ENCODE measurements at places on chromosomes 1 and 21.

- no peak for DNase-seq
Observed at GRCh38 chr1:17338706-17339493, 30.9 kb downstream of the PADI4 start.

GRCh38 chr21:42582787-42583476, 69.3 kb downstream of the SLC37A1 start:
- DNase-seq: no peak

DNA sequence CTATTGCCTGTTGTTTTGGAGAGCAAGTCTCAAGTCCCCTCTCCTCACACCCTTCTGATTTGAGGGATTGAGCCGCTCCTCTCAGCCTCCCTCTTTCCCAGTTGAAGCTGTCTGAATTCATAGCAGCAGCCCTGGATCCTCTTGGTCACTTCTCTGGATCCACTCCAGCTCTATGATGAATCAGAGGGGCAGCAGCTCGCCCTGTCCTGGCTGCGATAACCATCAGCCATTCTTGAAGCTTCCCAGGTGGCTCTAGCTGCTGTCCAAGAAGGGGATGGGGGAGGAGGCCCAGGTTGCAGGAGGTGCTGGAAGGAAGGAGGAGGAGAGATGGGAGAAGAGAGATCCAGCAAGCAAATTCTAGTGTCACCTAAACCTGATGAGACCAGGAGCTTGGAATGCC, 31.3 kb downstream of the WNT4 start:
- no peak for DNase-seq

DNA sequence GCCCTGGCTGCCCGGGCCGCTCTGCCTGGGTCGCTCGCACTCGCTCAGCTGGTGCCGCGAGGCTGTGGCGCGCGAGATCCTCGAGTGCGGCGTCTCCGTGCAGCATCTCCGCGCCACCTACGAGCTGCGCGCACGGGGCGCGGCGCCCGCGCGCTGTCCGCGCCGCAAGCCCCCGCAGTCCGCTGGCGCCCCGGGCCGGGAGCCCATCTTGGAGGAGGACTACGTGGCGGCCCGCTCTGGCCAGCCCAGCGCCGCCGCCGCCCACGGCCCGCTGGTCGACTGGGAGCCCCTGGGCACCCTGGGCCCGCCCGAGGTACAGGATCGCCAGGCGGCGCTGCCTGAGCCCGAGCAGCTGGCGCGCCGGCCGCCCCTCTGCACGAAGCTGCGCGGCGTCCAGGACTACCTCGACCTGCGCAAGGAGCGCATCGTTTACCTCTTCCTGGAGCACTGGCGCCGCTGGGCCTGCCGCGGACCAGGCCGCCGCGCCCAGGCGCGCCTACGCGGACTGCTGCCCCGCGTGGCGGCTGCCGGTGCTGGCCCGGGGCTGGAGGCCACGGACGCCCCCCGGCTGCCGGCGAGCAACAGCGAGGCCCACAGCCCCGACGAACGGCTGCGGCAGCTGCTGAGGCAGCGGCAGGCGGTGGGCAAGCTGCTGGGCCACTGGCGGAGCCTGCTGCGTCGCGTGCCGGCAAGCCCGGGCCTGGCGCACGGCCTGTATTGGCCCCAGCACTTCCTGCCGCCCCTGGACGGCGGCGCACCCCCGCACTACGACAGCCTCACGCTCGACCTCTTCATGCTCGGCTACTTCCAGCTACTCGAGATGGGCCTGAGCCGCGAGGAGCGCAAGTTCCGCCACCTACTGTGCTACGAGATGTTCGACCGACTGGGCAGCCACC, 10.9 kb downstream of the TNFRSF25 start:
- no peak for DNase-seq

- DNase-seq: no peak
Observed at GRCh38 chr1:8639148-8639547, 178.3 kb downstream of the RERE start.

- no peak for DNase-seq
Observed at GRCh38 chr1:84750110-84750730, 60.0 kb upstream of the SSX2IP start.

DNA sequence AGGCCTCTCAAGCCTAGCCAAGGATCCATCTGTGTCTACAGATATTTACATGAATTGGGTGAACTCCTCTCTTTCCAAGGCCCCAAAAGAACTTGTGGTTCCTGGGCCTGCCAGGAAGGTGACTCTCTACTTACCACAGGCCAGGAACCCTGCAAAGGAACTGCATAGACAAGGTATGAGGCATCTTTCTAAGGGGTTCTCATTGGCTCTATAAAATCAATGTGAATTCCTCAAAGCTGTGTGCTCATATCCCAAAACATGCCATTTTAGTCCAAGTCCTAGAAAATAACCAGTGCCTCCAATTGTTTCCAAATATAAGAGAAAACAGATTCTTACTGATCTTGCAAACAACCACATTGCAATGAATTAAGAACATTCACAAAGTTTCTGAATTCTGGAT, 39.9 kb upstream of the RGL1 start:
- no peak for DNase-seq

GRCh38 chr1:65527190-65527589, 106.7 kb downstream of the LEPR start:
- no peak for DNase-seq

DNA sequence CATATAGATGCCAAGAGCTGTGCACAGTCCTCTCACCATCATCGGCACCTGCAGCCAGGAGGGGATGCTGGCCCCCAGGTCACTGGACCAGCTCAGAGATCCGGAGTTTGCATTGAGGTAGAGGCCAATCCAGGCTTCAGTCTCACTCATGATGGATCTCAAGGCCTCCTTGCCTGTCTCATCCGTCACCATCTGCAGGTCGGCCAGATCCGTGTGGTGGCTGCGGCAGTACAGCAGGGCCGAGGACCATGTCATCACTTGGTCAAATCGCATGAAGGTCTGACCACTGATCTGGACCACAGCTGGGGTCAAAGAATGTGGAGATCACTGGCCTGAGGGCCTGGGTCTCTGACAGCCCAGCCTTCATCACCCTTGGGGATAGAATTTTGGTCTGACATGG, 6.6 kb downstream of the CLEC20A start:
- DNase-seq: no peak

DNA sequence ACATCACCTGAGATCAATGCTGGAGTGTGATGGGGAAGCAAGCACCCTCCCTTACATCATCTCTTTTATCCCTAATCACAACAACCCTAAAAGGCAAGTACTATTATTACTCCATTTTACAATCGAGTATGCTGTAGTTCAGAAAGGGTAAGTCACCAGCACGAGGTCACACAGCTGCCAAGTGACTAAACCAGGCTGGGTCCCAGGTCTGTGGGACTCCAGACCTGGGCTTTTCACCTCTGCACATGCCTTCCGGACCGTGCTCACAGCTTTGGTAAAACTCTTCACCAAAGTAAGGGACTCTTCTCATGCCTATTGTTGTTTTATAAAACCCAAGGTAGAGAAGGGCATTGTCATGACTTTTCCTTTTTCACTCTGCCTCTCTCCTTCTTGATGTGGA, 130.9 kb downstream of the DMRTB1 start:
- no peak for DNase-seq

- no peak for DNase-seq
Observed at GRCh38 chr1:17004466-17005364, 7.0 kb downstream of the ATP13A2 start.

DNA sequence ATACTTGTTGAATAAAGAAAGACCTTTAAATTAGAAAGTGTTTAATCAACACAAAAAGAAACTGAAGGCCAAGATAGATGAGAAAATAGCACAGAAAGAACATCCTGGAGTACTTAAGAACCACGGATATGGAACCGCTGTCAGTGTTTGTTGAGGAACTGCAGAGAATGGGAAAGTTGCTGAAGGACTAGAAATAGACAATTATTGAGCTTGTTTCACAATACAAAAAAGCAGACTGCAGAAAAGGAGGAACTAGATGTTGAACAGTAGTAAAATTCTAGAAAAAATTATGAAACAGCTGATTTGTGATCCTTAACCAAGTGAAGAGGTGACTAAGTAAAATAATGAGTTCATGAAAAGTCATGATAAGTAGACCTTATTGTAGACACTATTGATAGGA, 29.7 kb downstream of the MYSM1 start:
- no peak for DNase-seq

DNA sequence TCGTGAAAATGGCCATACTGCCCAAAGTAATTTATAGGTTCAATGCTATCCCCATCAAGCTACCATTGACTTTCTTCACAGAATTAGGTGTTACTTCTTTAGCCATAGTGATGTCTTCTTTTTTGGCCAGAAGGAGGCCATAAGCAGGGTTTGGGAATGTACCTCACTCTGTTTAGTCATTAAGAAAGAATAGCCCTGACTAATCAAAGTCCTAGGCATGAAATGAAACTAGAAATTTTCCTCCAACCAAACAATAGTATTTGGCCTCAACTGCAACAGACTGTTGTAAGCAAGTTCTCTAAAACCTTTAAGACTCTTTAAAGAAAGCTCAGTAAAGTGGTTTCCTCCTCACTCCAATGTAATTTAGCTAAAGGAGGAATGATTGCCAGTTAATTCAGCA, 163.9 kb downstream of the AKT3 start:
- no peak for DNase-seq

DNA sequence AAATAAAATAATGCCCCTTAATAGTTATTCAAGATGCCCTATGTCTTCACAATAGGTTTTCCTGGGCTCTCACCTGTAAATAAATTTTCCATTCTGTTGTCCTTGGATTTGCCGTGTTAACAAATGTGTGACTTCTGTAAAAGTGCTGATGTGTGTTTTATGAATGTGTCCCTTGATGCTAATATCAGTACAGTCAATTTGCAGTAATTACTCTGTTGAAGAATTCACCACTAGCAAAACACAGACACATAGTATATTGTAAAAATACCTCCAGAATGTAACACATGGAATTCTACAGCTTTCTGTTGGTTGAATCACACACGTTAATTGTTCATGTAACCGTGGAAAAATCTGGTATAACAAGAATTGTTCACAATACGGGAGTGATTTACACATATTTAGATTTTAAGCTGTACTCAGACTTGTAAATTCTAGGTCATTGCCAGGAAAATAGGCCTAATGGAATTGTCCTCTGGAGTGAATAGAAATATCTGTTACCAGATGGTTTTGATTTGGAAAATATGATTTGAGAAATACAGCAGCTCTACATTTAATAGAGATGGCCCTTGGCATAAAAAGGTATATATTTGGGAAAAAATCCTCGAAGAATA, 36.7 kb upstream of the KCNK2 start:
- DNase-seq: no peak

GRCh38 chr21:46029186-46029924, 47.8 kb downstream of the COL6A1 start:
- DNase-seq: no peak

- no peak for DNase-seq
Observed at GRCh38 chr1:76868916-76869315, 1.6 kb downstream of the ST6GALNAC5 start.

- DNase-seq: no peak
Observed at GRCh38 chr1:40662151-40662550, 3.3 kb downstream of the RIMS3 start.

DNA sequence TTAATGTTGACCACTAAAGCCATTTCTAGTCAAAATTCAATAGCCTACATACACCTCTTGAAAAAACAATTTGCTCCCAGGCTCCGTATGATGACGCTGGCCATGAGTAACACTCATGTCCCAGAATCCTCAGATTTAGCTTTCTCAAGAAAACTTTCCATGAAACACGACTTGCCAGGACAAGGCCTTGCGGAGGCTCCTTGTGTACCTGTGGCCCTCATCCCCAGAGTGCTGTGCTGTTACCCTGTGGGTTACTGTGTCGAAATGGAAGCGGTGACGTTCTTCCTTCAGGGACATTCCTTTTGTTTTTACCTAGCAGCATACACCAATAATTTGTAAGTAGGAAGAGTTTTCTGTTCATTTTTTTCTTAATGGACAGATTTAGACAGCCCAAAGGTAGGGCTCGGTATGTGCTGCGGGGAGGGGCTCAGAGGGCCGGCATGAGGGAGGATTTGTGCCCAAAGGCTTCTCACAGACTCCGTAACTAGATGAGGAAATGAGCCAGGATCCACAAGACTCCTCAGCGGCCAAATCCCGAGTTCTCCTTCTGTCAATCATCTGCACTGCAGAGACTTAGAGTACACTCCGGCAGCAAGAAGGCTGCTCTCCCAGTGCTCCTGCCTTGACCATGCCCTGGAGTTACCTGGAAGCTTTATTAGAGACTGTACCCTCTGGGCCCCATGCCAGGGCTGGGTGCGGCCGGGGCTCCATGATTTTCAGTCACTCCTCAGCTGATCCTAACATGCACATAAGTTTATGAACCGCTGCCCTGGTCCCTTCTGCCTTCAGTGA, 17.8 kb downstream of the GNG12 start:
- DNase-seq: no peak

DNA sequence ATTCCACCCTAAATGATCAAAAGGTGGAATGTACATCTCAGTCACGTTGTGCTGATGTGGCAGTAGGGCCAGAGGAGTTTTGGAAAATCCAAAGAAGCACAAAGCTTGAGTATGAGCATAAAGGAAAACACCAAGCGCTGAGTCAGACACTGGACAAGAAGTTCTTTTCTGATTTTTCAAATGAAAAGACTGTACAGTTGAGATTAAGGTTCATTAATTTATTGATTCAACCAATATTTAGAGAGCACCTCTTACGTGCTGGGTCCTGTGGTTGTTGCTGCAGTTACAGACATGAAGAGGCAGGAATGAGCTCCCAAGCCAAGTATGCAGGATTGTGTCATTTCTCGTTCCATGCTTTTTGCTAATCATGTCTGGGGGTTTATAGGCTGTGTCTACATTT, 28.9 kb upstream of the APP start:
- DNase-seq: no peak

DNA sequence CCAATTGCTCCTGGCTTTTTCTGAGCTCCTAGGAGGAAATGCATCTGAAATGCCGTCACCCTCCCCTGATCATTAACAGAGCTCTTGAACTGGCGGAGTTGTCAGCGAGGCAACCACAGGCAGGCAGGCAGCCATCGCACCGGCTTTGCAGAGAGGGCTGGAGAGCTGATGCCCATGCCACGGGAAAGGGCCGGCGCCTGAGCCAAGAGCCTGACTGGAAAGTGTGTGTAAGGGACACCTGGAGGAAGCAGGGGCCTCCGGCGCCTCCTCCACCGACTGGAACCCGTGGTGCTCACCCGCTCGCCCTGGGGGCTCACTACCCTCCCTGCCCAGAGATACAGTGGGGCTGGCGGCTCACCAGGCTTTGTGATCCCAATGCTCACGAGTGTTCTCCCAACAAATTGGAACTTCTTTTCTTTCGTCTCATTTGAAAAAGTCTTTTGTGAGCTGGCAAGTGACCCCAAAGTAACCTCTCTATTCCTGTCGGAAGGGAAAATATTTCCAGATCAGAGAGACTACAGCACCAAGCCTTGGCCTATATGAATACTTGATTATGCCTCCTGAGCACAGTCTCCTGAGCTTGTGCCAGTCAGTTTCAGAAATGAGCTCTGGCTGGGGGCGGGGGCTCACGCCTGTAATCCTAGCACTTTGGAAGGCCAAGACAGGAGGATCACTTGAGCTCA, 97.7 kb upstream of the SLC25A33 start:
- DNase-seq: no peak

- DNase-seq: no peak
Observed at GRCh38 chr1:160658814-160659193, 12.0 kb upstream of the SLAMF1 start.

DNA sequence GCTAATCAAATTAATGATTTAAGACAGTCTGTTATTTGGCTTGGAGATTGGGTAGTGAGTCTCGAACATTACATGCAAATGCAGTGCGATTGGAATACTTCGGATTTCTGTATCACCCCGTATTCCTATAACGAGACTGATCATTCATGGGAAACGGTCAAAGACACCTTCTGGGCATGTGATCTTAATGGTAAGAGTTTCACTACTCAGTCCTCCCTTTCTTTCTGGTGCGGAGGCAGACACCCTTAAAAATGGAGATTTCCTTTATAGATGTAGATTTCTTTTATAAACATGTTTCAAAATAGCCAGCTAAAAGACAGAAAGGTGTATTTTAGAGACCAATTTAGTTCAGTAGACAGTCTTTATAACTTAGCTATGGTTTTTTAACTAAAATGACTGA, 74.4 kb downstream of the HS2ST1 start:
- no peak for DNase-seq

All from stimulated activated CD4-positive, alpha-beta T cell treated with anti-CD3 and anti-CD28 coated beads, TNF-alpha, amount 100 ng/mL, for 24 hours (primary cell).